ENCODE measurements at places on chromosomes 7 and 10.

DNA sequence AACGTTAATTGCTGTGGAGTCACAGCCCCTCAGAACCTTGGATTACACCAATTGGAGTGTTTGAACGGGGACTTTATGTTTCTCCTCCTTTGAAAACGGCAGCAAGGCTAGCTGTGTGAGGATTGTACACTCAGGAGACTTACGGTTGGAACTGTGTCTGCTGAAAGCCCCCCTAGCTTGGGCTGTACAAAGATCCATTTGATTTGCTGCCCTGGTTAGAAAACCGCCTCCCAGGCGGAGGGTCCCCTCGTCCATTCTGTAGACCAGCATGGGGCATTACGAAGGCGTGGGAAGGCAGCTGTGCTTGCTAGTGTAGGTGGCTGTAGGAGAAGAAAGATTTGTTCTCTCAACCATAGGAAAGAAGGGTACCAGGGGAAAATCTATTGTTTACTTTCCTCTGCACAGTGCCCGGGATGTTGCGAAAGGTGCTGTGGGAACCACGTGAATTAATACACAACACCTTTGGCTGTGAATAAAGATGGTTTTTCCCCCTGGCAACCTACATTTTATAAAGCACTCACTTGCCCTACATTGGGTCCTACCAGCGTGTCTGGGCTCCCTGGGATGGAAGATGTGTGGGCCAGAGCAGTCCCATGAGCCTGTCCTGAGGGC is 73.4 kb upstream of the BTBD16 start:
- DNase-seq = no peak

- no peak for DNase-seq
These were observed 156.3 kb downstream of the PHF14 start for GRCh38 chr7:11130012-11130411.

DNA sequence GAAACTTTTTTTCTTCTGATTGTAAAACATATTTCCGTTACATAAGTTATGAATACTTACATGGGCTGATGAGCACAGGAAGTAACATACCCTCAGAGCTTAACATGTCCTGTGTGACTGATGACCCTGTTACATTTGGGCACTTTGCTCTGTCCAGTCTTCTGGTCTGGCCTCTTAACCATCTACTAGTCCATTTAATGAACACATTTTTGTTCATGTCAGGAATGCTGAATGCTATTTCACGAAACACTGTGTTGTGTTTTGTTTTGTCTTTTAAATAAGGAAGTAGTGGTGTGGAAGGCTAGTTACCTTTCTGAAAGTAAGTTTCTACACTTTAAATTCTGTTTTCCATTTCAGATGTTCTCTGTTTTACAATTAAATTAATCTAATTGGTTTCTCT is 77.7 kb downstream of the RBM33 start:
- DNase-seq = no peak

DNA sequence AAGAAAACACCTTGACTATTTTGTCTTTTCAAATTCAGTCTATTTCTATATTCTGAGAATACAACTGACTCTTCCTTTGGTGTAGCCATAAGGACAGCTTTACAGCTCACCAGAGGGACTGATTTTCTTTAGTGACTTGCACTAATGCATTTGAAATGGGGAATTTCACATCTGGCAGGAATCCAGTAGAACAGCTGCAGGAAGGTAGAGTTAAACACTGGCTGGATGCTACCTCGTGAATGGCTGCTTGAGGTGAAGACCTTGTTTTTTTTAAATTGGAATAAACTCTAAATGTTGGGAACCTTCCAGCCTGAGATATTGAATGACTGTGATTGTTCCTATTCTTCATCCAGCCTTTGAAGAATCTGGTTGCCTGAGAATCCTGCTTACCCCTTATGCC is 139.5 kb upstream of the STK17A start:
- DNase-seq = no peak

GRCh38 chr7:94561841-94562514 is 52.4 kb downstream of the CASD1 start:
- no peak for DNase-seq

GRCh38 chr7:137689761-137690160 is 157.0 kb downstream of the DGKI start:
- no peak for DNase-seq

GRCh38 chr7:22411977-22412693 is 55.2 kb upstream of the RAPGEF5 start:
- DNase-seq = no peak

DNA sequence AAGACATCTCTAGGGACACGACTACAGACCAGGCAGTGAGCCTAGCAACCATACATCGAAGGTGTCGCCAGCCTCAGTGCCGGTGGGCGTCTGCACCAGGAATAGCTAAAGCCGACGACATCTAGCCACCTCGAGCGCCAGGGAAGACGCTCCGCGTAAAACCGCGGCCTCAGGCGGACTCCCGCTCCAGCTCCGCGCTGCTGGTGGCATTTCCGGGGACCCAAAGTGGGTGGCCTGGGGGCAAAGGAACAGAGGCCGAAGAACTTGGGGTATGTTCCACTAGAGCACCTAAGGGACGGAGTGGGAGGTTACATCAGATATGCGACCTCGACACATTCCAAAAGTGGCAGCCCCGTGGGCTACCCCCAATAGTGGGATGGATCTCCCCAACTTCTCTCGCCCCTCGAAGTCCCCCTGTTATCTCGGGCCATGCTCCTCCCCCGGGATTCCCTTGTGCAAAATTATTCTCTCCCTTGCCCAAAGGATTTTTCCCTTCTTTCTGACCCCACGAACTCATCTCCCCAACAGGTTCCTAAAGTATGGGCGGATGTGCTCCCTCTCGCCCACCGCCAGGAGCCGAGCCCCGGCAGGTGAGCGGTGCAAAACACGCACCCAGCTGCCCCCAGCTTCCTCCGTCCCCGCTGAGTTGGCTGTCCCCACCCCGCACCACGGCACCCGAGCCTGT is 1.2 kb downstream of the KCNMA1 start:
- DNase-seq = no peak

GRCh38 chr10:117905404-117905803 is 141.3 kb downstream of the RAB11FIP2 start:
- DNase-seq = no peak
